ENCODE measurements at places on chromosomes 1 and 21.

GRCh38 chr1:172002725-172003345 lies 161.5 kb downstream of the DNM3 start:
- no peaks in the 10 kb centered on the region for H3K36me3 ChIP-seq
- H3K4me1 ChIP-seq: peaks cover 24% of the 10 kb centered on the region
- no peaks in the 10 kb centered on the region for H3K27me3 ChIP-seq

DNA sequence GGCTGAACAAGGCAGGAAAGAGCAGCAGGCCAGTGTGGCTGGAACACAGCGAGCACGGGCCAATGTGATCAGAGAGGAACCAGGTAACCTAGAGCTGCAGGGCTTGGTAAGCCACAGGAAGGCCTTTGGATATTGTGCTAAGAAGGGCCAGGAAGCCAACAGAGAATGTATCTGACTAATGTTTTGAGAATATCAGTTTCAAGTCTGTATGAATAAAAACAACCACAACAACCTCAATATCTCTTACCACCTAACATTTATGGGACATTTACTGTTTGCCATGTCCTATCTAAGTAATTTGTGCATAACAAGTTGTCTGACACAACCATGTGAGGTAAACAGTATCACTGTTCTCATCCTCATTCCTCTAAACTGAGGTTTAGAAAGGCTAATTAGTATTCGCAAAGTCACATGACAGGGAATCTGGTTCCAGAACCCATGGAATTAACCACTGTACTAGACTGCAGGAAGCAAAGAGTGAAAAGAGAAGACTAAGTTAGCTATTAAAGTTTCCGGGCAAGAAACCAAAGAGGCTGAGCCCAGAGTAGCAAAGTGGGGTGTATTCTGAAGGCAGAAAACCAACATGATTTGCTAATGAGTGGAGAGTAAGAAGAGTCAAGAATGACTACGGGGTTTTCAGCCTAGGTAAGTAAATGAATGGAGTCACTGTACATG lies 38.9 kb downstream of the SPRTN start:
- H3K27ac ChIP-seq: no peak overlapping the region
- no peak overlapping the region for H3K4me3 ChIP-seq
- H3K27me3 ChIP-seq: no peaks in the 10 kb centered on the region
- DNase-seq: no peak
- H3K4me1 ChIP-seq: peaks cover 9% of the 10 kb centered on the region

GRCh38 chr1:178039891-178040290 lies 54.0 kb upstream of the RASAL2 start:
- H3K4me1 ChIP-seq: no peaks in the 10 kb centered on the region
- no peak overlapping the region for H3K4me3 ChIP-seq
- H3K27ac ChIP-seq: no peak overlapping the region

DNA sequence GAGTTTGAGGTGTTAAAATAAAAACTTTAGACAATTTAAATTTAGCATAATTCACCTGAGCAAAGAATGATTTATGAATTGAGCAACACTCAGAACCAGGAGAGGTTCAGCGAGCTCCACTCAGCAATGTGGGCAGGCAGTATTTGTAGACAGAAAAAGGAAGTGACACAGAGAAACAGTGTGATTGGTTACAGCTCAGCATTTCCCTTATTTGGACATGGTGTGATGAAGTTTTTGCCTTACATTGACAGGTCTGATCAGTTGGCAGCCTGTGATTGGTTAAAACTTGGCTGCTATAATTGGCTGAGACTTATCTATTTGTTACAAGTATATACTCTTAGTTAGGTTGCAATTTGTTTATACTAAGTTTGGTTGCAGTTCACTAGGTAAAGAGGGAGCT lies 621.2 kb upstream of the PRMT6 start:
- H3K36me3 ChIP-seq: no peaks in the 10 kb centered on the region
- DNase-seq: no peak
- no peak overlapping the region for H3K4me3 ChIP-seq
- H3K4me1 ChIP-seq: peaks cover 5% of the 10 kb centered on the region

GRCh38 chr1:77560741-77561140 lies 121.7 kb downstream of the ZZZ3 start:
- DNase-seq: no peak
- H3K4me1 ChIP-seq: no peaks in the 10 kb centered on the region
- H3K27ac ChIP-seq: no peak overlapping the region
- no peaks in the 10 kb centered on the region for H3K27me3 ChIP-seq
- peaks cover 16% of the 10 kb centered on the region for H3K36me3 ChIP-seq

GRCh38 chr1:193058529-193059281 lies 455 bp downstream of the UCHL5 start:
- peaks cover 21% of the 10 kb centered on the region for H3K4me1 ChIP-seq
- peak overlapping the region; percentile 98 for H3K27ac ChIP-seq
- peak overlapping the region; percentile 98 for H3K4me3 ChIP-seq
- peaks cover 5% of the 10 kb centered on the region for H3K36me3 ChIP-seq
- H3K27me3 ChIP-seq: no peaks in the 10 kb centered on the region
- no peak for DNase-seq

DNA sequence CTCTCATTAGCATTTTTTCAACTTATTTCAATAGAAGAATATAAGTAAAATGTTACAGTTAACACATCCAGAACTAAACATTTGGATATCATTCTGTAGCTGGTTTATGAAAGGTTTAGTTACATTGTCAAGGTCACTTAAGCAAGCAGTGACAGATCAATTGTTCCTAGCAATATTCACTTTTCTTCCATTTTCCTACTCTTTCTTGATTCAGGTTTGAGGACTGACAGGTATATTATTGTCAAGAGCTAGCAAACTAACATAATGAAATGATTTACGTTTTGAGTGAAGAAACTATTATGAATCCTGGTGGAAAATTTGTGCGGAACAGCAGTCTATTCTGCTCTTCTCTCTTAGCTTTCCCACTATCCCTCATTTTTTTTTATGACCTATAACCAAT lies 220.4 kb upstream of the ADGRL4 start:
- no peak overlapping the region for H3K4me3 ChIP-seq
- no peak for DNase-seq

DNA sequence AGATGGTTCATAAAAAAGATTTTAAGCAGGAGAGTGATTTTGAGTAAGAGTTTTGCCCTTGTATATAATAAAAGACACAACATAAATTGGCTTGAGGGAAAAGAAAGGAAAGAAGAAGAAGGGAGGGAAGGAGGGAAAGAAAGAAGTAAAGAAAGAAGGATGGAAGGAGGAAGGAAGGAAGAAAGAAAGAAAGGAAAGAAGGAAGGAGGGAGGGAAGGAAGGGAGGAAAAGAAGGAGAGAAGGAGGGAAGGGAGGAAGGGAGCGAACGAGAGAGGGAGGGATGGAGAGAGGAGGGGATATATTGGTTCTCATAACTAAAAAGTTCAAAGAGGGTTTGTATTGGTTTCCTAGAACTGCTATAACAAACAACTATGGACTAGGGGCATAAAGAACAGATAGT lies 62.2 kb upstream of the PAX7 start:
- H3K27me3 ChIP-seq: peaks cover 49% of the 10 kb centered on the region
- DNase-seq: no peak
- H3K27ac ChIP-seq: no peak overlapping the region
- no peaks in the 10 kb centered on the region for H3K4me1 ChIP-seq
- no peaks in the 10 kb centered on the region for H3K36me3 ChIP-seq

GRCh38 chr1:107228704-107229371 lies 88.0 kb downstream of the NTNG1 start:
- no peaks in the 10 kb centered on the region for H3K36me3 ChIP-seq
- H3K27ac ChIP-seq: no peak overlapping the region
- no peaks in the 10 kb centered on the region for H3K27me3 ChIP-seq
- no peak overlapping the region for H3K4me3 ChIP-seq
- DNase-seq: no peak

DNA sequence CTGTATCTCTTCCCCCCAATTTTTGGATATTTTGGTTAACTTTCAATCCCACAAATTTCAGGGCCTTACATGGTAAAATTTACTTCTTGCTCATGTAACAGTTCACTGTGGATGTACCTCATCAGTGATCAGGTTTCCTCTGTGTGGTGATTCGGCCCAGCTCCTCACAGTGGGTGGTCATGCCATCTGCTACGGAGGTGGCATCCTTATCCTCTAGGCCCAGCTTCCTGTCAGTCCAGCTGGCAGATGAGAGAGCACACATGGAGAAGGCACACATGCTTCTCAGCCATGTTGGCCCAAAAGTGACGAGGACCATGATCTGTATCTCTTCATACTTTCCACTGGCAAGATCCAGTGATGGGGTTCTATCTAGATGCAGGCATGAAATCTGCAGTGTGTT lies 27.2 kb downstream of the PCBP3 start:
- no peak for DNase-seq
- no peaks in the 10 kb centered on the region for H3K4me1 ChIP-seq
- no peaks in the 10 kb centered on the region for H3K27me3 ChIP-seq
- no peak overlapping the region for H3K27ac ChIP-seq
- no peak overlapping the region for H3K4me3 ChIP-seq

DNA sequence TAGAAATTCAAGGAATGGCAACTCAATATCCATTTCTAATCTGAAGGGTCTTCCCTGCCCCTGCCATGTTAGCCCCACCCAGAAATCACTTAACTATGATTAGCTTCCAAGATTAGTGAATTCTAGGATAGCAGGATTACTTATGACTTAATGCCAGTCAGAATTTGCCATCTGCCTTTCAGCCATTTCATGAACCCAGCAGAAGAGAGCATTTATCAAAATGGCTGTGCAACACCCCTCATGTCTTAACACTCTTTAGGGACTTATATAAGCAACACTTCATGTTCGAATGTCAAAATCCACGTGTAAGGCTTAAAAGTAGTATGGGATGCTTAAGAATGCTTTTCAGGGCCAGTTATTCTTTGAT lies 288.5 kb downstream of the NFIA start:
- H3K36me3 ChIP-seq: peaks cover 3% of the 10 kb centered on the region
- H3K27ac ChIP-seq: no peak overlapping the region
- no peak for DNase-seq
- H3K27me3 ChIP-seq: no peaks in the 10 kb centered on the region
- no peak overlapping the region for H3K4me3 ChIP-seq

GRCh38 chr1:37161171-37161570 lies 126.9 kb upstream of the GRIK3 start:
- no peaks in the 10 kb centered on the region for H3K4me1 ChIP-seq
- no peak overlapping the region for H3K27ac ChIP-seq
- DNase-seq: no peak
- H3K36me3 ChIP-seq: no peaks in the 10 kb centered on the region

- peaks cover 47% of the 10 kb centered on the region for H3K4me1 ChIP-seq
- no peak overlapping the region for H3K27ac ChIP-seq
- H3K27me3 ChIP-seq: no peaks in the 10 kb centered on the region
- no peak overlapping the region for H3K4me3 ChIP-seq
- no peak for DNase-seq
Observed at GRCh38 chr21:34126269-34126668, 52.9 kb downstream of the MRPS6 start.

DNA sequence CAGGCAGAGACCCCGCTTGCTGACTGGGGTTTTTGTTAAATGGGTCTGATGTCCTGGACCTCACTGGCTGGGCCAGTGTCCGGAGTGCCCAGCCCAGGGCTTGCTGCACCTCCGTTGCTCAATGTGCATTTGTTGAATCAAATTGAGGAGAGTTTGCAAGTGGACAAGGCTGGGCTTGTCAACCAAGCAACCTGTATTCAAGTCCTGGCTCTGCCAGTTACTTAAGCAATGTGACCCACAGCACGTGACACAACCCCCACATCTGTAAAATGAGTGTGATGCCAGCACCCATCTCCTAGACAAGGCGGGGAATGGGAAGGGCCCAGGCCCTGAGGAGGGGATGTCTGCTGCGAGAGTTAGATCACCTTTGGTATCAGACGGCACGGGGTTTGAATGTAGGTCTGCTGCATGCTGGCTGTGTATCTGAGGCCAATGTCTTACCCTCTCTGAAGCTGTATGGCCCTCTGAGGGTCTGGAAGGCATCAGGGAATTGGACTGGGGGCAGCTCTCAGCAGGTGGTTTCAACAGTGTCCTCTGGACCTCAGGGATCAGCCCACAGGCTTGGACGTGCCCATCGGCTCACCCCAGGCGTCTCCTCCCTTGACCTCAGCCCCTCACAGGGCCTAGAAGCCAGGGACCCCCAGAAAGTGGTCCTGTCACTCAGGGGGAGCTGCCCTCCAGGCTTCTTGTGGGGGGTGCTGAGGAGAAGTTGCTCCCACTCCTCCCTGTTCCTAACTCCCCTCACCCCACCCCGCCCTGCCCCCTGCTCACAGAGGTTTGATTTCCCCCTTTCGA lies 51.0 kb upstream of the RUNX3 start:
- DNase-seq: no peak
- no peaks in the 10 kb centered on the region for H3K4me1 ChIP-seq
- no peak overlapping the region for H3K27ac ChIP-seq
- H3K36me3 ChIP-seq: no peaks in the 10 kb centered on the region
- peaks cover 19% of the 10 kb centered on the region for H3K27me3 ChIP-seq

GRCh38 chr1:225435957-225436392 lies 8.1 kb upstream of the LBR start:
- DNase-seq: no peak
- peaks cover 4% of the 10 kb centered on the region for H3K4me1 ChIP-seq
- no peaks in the 10 kb centered on the region for H3K36me3 ChIP-seq
- no peak overlapping the region for H3K4me3 ChIP-seq
- H3K27me3 ChIP-seq: no peaks in the 10 kb centered on the region

GRCh38 chr1:145729196-145729595 lies 9.9 kb downstream of the CD160 start:
- no peak for DNase-seq
- peaks cover 10% of the 10 kb centered on the region for H3K4me1 ChIP-seq
- H3K27ac ChIP-seq: no peak overlapping the region
- no peak overlapping the region for H3K4me3 ChIP-seq
- no peaks in the 10 kb centered on the region for H3K27me3 ChIP-seq
- H3K36me3 ChIP-seq: peaks cover 6% of the 10 kb centered on the region

- DNase-seq: no peak
- peaks cover 3% of the 10 kb centered on the region for H3K36me3 ChIP-seq
- H3K4me3 ChIP-seq: no peak overlapping the region
- no peaks in the 10 kb centered on the region for H3K4me1 ChIP-seq
- H3K27me3 ChIP-seq: no peaks in the 10 kb centered on the region
- H3K27ac ChIP-seq: no peak overlapping the region
Observed at GRCh38 chr1:1760345-1760650, 18.0 kb downstream of the NADK start.
